Left lung (tissue), 14 donors: ENCODE measurements at places on chromosomes 5 and 9.

DNA sequence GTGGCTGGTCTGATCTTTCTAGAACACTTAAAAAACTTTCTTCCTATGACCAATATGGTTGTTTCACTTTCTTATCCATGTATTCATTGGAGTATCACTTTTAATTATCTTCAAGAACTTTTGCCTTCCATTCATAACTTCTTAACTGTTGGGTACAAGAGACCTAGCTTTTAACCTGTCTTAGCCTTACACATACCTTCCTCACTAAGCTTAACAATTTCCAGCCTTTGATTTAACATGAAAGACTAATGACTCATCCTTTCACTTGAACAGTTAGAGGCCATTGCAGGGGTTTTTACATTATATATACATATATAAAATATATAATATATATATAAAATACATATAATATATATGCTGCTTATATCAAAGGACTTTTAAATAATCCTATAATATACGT lies 57.9 kb downstream of the ABHD17B start:
- no peak overlapping the region for H3K27ac ChIP-seq
- H3K27me3 ChIP-seq = no peaks in the 10 kb centered on the region
- H3K36me3 ChIP-seq = no peaks in the 10 kb centered on the region
- H3K4me3 ChIP-seq = no peak overlapping the region

GRCh38 chr9:23784962-23785361 lies 41.1 kb downstream of the ELAVL2 start:
- no peaks in the 10 kb centered on the region for H3K36me3 ChIP-seq
- no peaks in the 10 kb centered on the region for H3K27me3 ChIP-seq
- no peak overlapping the region for H3K27ac ChIP-seq
- no peak for DNase-seq
- H3K4me3 ChIP-seq = no peak overlapping the region
- H3K4me1 ChIP-seq = no peaks in the 10 kb centered on the region

DNA sequence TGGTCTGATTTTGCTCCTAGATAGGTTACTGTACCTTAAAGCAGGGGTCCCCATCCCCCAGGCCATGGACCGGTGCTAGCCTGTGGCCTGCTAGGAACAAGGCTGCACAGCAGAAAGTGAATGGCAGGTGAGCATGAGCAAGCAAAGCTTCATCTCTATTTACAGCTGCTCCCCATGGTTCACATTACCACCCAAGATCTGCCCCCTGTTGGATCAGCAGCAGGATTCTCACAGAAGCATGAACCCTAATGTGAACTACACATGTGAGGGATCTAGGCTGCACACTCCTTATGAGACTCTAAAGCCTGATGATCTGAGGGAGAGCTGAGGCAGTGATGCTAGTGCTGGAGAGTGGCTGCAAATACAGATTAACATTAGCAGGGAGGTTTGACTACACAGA lies 78.1 kb downstream of the DRD1 start:
- DNase-seq = no peak
- no peak overlapping the region for H3K27ac ChIP-seq
- no peaks in the 10 kb centered on the region for H3K36me3 ChIP-seq

DNA sequence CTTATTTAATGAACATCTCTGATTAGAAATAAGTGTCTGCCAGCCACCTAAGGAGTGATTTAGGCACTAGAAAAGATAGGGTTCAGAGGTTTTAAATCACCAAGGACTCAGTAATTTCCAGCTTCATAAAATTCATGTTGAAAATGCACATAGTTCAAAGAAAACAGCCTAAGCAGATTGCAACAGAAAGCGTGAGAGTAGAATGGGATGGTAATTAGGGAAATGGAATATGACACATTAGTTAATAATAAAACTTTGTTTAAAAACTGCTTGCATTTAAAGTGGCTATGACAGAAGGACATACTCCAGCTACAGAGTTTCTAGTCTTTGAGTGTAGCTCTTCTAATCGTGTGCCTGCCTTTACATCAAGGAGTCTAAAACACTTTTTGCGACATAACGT lies 490.8 kb downstream of the TLE4 start:
- no peaks in the 10 kb centered on the region for H3K27me3 ChIP-seq
- no peaks in the 10 kb centered on the region for H3K4me1 ChIP-seq
- DNase-seq = no peak
- no peak overlapping the region for H3K4me3 ChIP-seq

GRCh38 chr5:5374009-5374715 lies 48.3 kb upstream of the ICE1 start:
- DNase-seq = no peak
- peak overlapping the region; percentile 48 for H3K27ac ChIP-seq
- no peaks in the 10 kb centered on the region for H3K4me1 ChIP-seq
- no peaks in the 10 kb centered on the region for H3K36me3 ChIP-seq
- H3K4me3 ChIP-seq = no peak overlapping the region

DNA sequence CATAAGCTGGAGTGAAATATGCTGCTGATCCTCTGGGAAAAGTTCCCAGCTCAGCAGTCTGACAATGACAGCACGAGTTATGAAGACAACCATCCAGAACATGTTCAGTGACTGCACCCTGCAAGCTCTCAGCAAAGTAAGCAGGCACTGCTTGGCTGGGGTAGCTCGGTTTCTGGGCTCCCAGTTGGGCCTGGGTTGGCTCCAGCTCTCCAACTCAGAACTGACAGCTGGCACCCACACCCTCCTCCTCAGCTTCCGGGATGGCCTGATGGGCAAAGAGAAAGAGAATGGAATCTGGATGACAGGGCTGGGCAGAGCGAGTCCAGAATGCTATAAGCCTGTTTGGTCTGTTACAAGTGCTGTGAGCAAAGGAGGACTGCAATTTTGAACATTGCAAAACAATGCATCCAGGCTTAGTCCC lies 185.0 kb downstream of the CSNK1G3 start:
- no peak for DNase-seq
- H3K36me3 ChIP-seq = no peaks in the 10 kb centered on the region
- H3K27ac ChIP-seq = no peak overlapping the region

DNA sequence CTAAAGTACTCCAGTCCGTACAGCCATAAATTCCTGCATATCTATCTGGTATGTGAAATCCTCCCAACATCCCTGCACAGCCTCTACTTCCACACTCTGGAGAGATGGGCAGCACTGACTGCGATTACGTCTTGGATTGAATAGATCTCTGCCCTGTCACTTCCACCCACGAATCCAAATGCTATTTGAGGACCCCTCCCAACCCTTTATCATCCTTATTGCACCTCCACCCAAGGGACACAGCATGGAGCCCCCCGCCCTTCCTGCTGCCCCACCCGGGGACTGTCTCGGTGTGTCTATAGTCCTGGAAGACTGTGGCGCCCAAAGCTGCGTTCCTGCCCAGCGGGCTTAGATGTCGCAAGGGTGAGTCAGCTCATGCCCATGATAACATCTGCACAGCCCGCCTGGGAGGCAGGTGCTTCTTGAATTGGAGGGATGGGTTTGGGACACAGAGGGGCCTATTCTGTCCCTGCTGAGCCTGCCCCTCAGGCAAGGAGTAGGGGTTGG lies 105.7 kb upstream of the HAND1 start:
- H3K27me3 ChIP-seq = peaks cover 12% of the 10 kb centered on the region
- no peak overlapping the region for H3K27ac ChIP-seq
- no peaks in the 10 kb centered on the region for H3K36me3 ChIP-seq
- peaks cover 5% of the 10 kb centered on the region for H3K4me1 ChIP-seq
- H3K4me3 ChIP-seq = no peak overlapping the region

GRCh38 chr9:130728721-130729120 lies 35.1 kb downstream of the EXOSC2 start:
- H3K27ac ChIP-seq = no peak overlapping the region
- DNase-seq = no peak
- no peaks in the 10 kb centered on the region for H3K36me3 ChIP-seq
- peaks cover 6% of the 10 kb centered on the region for H3K4me1 ChIP-seq

- peaks cover 9% of the 10 kb centered on the region for H3K4me1 ChIP-seq
- no peak for DNase-seq
- no peaks in the 10 kb centered on the region for H3K27me3 ChIP-seq
- no peaks in the 10 kb centered on the region for H3K36me3 ChIP-seq
Observed at GRCh38 chr5:141001844-141002604, 35.7 kb downstream of the PCDHAC2 start.

GRCh38 chr5:160152287-160152686 lies 33.0 kb upstream of the PWWP2A start:
- no peaks in the 10 kb centered on the region for H3K27me3 ChIP-seq
- H3K4me3 ChIP-seq = no peak overlapping the region

- DNase-seq = no peak
- H3K27ac ChIP-seq = no peak overlapping the region
- no peak overlapping the region for H3K4me3 ChIP-seq
- H3K27me3 ChIP-seq = no peaks in the 10 kb centered on the region
- H3K36me3 ChIP-seq = no peaks in the 10 kb centered on the region
Observed at GRCh38 chr5:171207256-171207847, 101.7 kb upstream of the TLX3 start.

DNA sequence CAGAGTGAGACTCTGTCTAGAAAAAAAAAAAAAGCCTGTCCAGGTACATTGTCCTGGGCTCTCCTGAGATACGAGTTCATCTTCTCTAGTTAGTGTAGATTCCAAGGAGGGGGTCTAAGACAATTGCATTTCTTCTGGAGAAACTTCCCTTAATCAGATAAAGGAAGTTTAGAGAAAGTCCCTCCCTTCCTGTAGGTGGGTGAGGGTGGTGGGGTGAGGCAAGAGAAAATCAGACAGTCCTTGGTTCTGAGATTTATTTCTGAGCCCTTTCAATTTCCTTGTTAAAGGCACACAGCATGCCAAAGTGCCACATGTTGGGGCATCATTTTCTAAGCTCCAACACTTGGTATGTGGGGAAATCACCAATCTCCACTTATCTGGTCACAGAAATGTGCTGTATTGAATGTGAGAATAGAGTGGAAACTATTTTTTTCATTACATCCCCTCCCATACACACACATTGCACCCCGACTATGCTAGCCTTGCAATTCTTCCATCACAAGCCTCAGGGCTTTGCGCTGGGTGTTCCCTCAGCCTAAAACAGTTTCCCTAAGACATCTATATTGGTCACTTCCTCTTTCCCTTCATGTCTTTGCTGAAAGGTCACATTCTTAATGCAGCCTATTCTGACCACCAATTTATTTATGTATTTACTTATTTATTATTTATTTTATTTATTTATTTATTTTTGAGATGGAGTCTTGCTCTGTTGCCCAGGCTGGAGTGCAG lies 5.1 kb upstream of the TUT7 start:
- no peak overlapping the region for H3K4me3 ChIP-seq
- H3K27ac ChIP-seq = no peak overlapping the region
- H3K4me1 ChIP-seq = peaks cover 18% of the 10 kb centered on the region
- DNase-seq = no peak
- no peaks in the 10 kb centered on the region for H3K36me3 ChIP-seq
- H3K27me3 ChIP-seq = no peaks in the 10 kb centered on the region

DNA sequence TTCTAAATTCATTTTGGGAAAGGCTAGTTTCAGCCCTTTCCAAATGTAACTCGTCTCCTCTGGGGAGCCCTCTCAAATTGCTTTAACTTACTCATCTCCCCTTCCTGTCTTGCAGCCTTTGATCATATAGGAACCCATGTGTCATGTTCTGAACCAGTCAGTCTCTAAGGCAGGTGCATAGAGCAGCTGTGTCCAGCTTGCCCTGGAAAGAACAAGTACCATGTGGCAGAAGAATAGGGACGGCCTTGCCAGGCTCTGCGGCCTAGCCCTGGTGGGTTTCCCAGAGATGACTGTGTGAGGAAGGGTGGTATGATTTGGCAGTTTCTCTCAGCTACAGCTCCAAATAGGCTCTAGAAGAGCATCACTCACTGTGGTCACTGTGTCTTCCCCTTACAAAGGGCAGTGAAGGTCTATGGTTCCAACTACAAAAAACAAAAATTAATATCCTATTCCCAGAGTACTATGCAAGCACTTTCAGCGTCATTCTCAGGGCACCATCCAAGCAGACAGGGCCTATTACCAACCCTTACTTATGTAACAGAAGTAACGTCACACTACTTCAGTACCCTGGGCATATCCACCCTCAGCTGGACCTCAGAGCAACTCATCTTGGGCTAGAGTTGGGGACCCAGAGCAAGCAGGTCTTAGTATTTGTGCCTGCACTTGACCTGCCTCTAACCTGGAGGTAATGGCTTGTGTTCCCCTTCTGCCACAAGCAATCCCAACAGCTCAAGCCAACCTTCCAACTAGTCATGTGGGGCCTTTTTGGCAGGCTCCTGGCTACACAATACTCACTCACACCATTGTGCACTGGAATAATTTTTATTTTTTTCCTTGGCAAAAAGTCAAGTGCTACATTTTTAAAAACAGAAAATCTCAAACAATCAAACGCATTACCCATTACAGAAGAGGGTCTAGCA lies 37.2 kb upstream of the UBAP2 start:
- H3K27ac ChIP-seq = no peak overlapping the region
- H3K4me1 ChIP-seq = no peaks in the 10 kb centered on the region
- H3K27me3 ChIP-seq = no peaks in the 10 kb centered on the region
- DNase-seq = no peak
- no peak overlapping the region for H3K4me3 ChIP-seq
- H3K36me3 ChIP-seq = peaks cover 64% of the 10 kb centered on the region

DNA sequence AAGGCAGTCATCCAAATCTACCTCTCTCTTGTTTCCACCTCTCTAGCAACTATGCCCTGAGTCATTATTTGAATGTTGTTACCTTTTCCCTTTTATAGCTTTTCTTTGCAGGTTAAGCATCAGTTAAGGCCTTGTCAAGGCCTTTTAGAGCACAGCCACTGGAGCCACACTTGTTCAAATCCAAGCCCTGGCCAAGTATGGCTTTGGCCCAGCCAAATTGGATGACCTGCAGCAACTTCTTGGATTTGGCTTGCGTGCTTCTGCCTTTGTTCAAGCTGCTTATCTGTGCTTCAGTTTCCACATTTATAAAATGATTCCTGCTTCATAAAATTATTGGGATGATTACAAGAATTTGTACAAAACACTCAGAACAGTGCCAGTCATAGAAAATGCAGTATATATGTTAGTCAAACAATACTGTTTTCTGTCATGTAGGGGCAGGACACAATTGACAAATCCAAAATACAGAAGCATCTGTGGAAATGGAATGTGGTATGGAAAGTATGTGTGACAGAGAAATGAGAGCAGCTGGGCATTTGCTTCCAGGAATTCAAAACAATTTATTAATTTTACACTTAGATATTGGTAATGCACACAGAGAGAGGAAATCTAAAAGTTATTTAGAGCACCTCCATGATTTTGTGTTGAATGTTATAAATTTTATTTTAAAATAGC lies 17.9 kb upstream of the RLN1 start:
- H3K27me3 ChIP-seq = no peaks in the 10 kb centered on the region
- no peak overlapping the region for H3K4me3 ChIP-seq
